ENCODE measurements at places on chromosomes 4 and X. TPM values are rescaled to one million over a fixed set of nuclear protein-coding genes. Genes with fewer than 3 reads are reported as not detected.

The ABHD18 gene
- 16.0 TPM for total RNA-seq

- H3K4me1 ChIP-seq: no peaks in the 10 kb centered on the region
- H3K27ac ChIP-seq: no peak overlapping the region
- no peak for DNase-seq
- H3K4me3 ChIP-seq: no peak overlapping the region
- H3K27me3 ChIP-seq: no peaks in the 10 kb centered on the region
Measured at GRCh38 chr4:181970366-181970765, 272.8 kb upstream of the TENM3 start.

GRCh38 chrX:133661962-133662839 is 246.9 kb upstream of the GPC4 start:
- no peak for DNase-seq
- H3K4me1 ChIP-seq: no peaks in the 10 kb centered on the region
- H3K27me3 ChIP-seq: no peaks in the 10 kb centered on the region
- no peak overlapping the region for H3K4me3 ChIP-seq
- no peaks in the 10 kb centered on the region for H3K36me3 ChIP-seq

- H3K27ac ChIP-seq: no peak overlapping the region
- no peaks in the 10 kb centered on the region for H3K4me1 ChIP-seq
- DNase-seq: peak; percentile 63
- no peaks in the 10 kb centered on the region for H3K36me3 ChIP-seq
- no peaks in the 10 kb centered on the region for H3K27me3 ChIP-seq
Measured at GRCh38 chrX:106898462-106898861, 4.7 kb downstream of the RIPPLY1 start.

- no peak overlapping the region for H3K27ac ChIP-seq
- H3K4me3 ChIP-seq: no peak overlapping the region
- no peaks in the 10 kb centered on the region for H3K4me1 ChIP-seq
- no peak for DNase-seq
- no peaks in the 10 kb centered on the region for H3K27me3 ChIP-seq
Measured at GRCh38 chrX:138886769-138887168, 175.3 kb upstream of the FGF13 start.
